ENCODE measurements at places on chromosomes 3 and 15. TPM values are rescaled to one million over a fixed set of nuclear protein-coding genes. Genes with fewer than 3 reads are reported as not detected.

The REC114 gene
- total RNA-seq = not detected

The OR5K2 gene
- not detected for total RNA-seq

The NLGN1 gene
- 8.7 TPM for total RNA-seq

The SEMA4B gene
- 28.3 TPM for total RNA-seq

The PLA2G4E gene
- not detected for total RNA-seq
